ENCODE measurements at places on chromosomes 13 and 19.

- no peak for DNase-seq
Measured at GRCh38 chr13:70856711-70857110, 748.5 kb upstream of the KLHL1 start.

GRCh38 chr19:39684267-39684666 is 20.0 kb upstream of the LGALS14 start:
- no peak for DNase-seq

DNA sequence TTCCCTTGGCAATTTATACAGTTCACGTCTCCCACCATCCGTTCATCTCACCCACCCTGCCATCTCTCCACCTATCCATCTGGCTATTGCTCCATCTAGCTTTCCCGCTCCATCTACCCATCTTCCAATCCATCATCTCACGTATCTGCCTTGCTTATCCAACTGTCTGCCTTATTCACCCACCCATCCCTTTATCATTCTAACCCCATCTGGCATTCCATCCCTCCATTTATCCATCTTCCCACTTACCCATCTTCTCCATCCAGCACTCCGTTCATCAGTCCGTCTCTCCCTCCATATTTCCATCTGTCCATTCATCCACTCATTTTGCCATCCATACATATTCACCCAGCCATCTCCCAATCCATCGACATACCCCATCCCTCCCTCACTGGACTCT is 10.0 kb downstream of the RPS16 start:
- no peak for DNase-seq

GRCh38 chr13:106916329-106916976 is 348.5 kb upstream of the ARGLU1 start:
- no peak for DNase-seq

GRCh38 chr13:86098511-86098910 is 299.3 kb upstream of the SLITRK6 start:
- no peak for DNase-seq

- no peak for DNase-seq
Measured at GRCh38 chr13:27954406-27954851, 14.7 kb downstream of the CDX2 start.

GRCh38 chr19:43148233-43148632 is 38.1 kb downstream of the PSG5 start:
- no peak for DNase-seq

DNA sequence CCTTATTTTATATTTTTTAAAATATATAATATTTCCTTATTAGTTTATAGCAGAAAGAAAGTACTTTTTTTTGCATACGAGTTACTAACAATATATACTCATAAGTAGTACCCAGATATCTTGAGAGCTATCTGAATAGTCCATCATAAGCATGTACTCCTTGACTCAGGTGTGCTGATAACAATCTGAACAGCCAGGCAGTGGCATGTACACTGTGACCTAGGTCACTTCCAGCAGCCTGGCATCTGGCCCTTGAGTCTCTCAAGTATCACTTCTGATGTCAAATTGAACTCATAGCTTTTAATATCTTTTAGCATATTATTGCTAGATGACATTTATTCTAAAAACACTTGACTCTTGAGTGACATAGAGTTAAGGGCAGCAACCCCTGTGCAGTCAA is 1576.7 kb downstream of the SLITRK1 start:
- no peak for DNase-seq

GRCh38 chr13:110359840-110360301 is 52.8 kb downstream of the COL4A2 start:
- no peak for DNase-seq

GRCh38 chr13:98176777-98177608 is at the start of gene RNF113B:
RNF113B (minus strand) TSS chr13:98177269; CDS start chr13:98177236, 33 bp downstream.
- no peak for DNase-seq

- DNase-seq: peak; percentile 11
Measured at GRCh38 chr13:100128373-100128772, 39.5 kb downstream of the PCCA start.

GRCh38 chr13:49146950-49147355 is 73.2 kb upstream of the MLNR start:
- no peak for DNase-seq

DNA sequence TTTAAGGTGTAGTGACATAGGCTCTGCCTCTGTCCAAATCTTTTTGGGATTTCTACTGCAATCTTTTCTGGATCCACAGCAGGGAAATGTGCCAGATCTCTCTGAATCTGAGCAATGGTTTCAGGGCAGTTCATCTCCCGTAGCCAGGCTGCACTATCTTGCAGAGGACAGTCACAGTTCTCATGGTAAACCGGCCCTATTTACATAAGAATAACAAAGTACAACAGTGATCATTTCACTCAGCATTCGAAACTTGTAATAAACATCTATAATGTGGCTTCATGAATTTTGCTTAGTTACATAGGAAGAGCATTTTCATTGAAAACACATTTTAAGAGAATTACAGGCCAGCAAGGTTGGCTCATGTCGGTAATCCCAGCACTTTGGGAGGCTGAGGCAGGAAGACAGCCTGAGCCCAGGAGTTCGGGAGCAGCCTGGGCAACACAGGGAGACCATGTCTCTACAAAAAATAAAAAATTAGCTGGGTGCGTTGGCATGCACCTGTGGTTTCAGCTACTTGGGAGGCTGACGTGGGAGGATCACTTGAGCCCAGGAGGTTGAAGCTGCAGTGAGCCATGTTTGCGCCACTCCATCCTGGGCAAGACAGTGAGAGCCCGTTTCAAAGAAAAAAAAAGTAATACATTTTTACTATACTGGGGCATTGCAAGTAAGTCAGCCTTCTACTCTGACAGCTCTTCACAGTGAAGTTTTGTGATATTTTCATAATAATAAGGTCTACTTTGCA is 5.0 kb downstream of the POGLUT2 start:
- DNase-seq: no peak

- DNase-seq: no peak
Measured at GRCh38 chr13:50322006-50322405, 306.8 kb downstream of the KCNRG start.

GRCh38 chr13:33274264-33274663 is 11.3 kb downstream of the STARD13 start:
- DNase-seq: no peak

DNA sequence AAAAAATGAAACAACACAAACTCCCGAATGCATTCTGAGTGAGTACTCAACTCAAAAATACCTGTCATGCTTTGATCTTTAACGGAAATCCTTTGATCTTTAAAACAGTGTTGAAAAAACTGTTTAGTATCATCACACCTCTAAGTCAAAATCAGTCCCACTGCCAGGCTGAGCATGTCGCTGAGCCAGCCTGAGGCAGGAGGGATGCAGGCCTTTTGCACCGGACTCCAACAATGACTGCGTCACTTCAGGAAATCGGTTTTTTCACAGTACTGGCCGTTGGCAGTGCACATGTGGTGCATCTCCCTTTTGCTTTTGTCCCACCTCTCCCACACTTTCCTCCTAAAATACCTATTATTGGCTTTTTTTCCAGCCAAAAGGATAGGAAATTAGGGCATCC is 78.2 kb downstream of the SHISA2 start:
- no peak for DNase-seq

GRCh38 chr13:77429320-77430142 is 102.6 kb upstream of the MYCBP2 start:
- DNase-seq: peak; percentile 39

DNA sequence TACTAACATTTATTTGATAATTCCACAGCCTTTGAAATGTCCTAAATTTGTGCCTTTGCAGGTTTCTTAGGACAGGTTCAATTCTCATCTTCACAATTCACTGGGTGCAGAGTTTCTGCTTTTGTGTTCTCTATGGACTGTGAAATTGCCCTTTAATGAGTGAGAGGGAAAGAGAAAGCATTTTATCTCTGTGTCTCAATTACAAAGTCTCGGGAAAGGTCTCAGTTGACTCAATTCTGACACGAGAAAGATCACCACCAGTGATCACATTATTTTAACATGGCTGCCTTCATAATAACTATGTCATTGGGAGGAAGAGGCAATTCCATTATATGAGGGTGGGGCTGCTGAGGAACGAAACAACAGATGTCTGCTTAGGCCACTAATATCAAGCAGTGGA is 26.2 kb upstream of the LRCH1 start:
- no peak for DNase-seq

DNA sequence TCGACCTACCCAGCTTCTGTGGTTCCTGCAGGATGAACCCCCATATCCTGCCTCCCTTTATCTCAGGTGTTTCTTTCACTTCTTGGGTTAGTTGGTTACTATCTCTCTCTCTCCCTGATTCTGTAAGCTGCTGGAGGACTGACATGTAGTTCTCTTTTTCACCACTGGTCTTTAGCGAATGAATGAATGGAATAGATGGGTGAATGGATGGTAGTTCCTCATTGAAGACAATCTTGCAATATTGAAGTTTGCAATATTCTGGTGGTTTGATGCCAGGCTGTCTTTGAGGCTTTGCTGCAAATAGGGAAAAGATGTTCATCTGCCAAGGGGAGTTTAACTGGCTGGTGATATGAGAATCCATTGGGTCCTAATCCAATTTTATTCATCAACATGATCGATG is 120.2 kb downstream of the UBL3 start:
- DNase-seq: no peak

GRCh38 chr19:7988307-7988706 is 17.1 kb downstream of the ELAVL1 start:
- no peak for DNase-seq

DNA sequence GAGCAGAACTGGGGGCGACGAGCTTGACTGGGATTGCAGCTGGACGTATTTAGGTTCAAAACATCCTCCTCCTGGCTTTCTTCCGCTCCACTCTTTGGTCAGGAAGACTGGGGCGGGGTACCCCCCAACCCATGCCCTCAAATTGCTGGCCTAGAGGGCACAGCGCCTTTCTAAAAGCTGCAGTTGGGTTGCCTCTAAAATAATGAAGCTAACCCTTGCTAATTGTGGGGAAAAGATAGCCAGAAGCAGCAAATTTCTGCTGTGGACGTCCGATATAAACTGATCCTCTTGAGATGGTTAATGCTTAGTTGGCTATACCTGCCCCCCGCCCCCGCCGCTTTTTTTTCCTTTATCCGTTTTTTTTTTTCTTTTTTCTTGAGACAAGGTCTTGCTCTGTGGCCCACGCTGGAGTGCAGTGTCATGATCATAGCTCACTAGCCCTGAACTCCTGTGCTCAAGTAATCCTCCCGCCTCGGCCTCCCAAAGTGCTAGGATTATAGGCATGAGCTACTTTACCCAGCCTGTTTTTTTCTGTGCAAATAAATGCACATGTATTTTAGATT is 754 bp upstream of the CHERP start:
- DNase-seq: no peak

DNA sequence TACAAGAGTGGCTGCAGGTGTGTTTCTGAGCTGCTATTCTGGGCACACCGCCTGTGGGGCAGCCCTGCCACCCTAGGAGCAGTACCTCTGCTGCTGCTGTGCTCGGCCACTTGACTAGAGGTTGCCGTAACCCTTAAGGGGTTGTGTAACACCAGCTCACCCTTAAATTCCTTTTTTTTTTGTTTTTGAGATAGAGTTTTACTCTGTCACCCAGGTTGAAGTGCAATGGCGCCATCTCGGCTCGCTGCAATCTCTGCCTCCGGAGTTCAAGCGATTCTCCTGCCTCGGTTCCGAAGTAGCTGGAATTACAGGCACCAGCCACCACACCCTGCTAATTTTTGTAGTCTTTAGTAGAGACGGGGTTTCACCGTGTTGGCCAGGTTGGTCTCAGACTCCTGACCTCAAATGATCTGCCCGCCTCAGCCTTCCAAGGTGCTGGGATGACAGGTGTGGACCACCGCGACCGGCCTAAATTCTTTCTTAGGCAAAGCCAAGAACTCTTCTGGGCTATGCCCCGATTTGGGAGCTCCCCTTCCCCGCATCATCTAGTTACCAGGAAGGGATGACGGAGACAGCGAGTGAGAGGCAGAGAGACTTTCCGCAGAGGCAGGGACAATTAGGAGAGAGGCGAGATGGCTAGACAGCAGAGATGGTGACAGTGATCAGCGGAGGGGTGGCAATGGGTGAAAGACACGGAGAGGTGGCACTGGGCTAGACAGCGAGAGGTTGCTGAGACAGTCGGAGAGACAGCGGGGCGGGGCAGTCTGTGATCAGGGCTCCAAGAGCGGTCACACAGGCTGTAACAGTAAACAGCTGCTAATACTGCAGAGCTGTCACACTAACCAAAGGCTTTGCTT is 4.4 kb upstream of the LILRA5 start:
- DNase-seq: no peak

GRCh38 chr19:46944918-46945628 is 74.6 kb upstream of the NPAS1 start:
- DNase-seq: no peak

- no peak for DNase-seq
Measured at GRCh38 chr13:40211586-40211968, 454.9 kb downstream of the FOXO1 start.

DNA sequence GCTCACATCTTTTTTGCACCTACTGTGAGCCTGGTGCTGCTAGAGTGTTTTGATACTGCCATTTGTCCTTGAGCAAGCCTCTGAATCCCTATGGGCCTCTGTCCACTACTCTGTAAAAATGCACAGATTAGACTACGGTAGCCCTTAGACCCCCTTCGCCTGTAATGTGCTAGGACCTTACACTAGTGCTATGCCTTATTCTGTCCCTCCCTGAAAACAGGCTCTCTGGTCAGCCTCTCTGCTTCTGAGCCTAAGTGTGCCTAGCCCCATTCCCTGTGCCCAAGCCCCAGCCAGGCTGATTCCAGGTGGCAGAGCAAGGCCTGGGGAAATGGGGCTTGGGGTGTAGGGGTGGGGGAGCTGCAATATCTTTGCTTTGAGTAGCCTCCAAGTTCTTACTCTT is 10.7 kb downstream of the HMGB1 start:
- DNase-seq: no peak

GRCh38 chr13:93004919-93005318 is 221.7 kb upstream of the GPC6 start:
- DNase-seq: no peak

DNA sequence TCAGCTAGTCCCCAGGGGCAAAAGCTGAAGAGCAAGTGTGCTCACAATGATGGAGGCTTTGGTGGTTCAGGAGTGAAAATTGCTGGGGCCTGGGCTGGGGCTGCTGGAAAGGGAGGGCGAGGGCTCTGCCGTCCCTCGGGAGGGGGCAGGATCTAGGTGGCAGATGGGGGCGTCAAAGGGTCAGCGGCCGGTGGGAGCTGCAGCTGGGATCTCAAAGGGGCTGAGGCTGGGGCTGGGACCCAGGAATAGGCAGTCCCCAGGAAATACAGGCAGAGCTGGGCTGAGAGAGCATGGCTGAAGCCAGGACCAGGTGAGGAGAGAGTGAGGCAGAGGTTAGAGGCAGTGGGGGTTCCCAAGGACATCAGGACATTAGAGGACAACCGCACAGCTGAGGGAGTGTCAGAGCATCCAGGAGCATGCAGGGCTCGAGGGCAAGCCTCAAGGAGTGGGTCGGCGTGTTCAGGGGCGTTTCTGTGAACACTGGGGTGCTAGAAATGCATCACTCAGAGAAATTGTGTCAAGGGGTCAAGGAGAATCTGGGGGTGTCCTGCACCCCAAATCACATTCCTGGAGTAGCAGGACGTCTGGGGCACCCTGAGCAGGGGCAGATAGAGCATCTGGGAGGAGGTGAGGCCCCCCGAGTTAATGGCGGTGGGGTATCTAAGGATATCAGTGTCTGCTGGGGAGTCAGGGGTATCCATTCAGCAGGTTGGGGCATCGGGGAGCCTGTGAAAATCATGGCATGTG is 1.2 kb upstream of the SYNE4 start:
- DNase-seq: no peak
